NCI-H510A (cell line): ENCODE measurements at places on chromosomes 2 and 18.

DNA sequence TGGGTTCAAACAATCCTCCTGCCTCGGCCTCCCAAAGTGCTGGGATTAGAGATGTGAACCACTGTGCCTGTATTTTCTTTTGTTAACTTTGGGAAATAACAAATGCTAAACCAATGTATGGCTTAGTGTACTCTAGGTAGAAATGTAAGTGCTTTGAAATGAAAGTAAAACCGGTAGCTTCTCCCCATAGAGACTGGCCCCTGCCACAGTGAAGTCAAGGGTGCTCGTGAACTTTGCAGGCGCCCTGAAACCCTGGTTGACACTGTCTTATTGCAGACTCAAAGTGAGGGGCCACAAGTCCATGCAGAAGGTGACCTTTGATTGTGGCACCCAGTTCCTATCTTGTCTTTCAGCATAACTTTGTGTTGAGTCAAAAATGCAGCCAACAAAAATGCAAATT, 24.2 kb upstream of the MTCL1 start:
- DNase-seq, result no peak

- no peak for DNase-seq
Observed at GRCh38 chr2:225479386-225479785, 79.9 kb downstream of the NYAP2 start.

DNA sequence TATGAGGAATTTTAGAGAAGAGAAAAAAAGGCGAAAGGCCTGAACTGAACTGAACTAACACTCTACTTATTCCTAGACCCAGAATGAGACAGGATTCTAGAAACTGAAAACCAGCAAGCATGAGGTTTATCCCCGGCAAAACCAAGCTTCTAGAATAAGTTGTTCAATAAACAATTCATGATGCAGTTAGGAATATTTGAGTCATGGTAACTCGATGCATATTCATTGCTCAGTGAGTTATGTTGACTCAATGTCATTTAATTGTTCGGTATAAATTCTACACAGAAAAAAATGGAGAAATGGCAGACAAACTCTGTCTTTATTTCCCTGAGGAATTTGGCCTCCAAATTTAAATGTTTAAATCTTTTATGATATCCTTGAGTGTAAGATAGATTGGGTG, 321.5 kb downstream of the SATB2 start:
- DNase-seq, result no peak

DNA sequence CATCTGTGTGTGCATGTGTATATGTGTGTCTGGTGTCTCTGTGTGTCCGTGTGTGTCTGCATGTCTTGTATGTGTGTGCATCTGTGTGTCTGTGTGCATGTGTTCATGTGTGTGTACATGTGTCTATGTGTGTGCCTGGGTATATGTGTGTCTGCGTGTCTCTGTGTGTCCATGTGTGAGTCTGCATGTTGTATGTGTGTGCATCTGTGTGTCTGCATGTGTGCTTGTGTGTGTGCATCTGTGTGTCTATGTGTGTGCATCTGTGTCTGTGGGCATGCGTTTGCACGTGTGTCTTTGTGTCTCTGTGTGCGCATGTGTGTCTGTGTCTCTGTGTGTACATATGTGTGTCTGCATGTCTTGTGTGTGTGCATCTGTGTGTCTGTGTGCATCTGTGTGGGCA, 207.7 kb downstream of the TNS1 start:
- no peak for DNase-seq

- no peak for DNase-seq
Observed at GRCh38 chr18:48667276-48668254, 128.7 kb downstream of the CTIF start.

DNA sequence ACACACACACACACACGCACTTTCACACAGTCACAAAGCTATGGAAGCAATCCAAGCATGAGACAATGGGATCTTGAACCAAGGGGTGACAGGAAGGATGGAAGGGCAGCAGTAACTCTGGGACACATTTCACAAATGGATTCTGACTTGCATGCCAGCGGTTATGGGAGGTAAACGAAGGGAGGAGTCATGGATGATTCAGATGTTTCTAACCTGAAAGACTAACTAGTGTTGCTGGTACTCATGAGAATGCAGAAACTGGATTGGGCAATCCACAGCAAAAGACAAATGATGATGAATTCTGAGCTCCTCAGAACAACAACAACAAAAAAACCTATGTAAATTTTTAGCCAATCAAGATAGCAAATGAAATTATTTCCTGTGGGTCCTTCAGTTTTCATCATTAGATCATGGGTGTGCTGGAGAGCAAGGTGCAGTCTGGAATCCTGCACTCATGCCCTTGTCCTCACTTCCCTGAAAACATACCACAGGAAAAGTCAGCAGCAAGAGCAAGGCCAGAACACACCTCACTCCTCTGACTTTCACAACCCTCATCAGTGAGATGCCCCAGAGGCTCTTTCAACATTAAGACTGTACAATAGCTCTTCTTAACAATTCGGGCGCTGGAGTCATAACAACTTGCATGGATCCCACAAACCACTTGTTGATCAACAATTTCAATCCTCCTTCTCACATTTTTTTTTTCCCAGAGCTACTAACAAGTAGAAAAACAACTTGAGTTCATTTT, 32.6 kb downstream of the ABCA12 start:
- no peak for DNase-seq

DNA sequence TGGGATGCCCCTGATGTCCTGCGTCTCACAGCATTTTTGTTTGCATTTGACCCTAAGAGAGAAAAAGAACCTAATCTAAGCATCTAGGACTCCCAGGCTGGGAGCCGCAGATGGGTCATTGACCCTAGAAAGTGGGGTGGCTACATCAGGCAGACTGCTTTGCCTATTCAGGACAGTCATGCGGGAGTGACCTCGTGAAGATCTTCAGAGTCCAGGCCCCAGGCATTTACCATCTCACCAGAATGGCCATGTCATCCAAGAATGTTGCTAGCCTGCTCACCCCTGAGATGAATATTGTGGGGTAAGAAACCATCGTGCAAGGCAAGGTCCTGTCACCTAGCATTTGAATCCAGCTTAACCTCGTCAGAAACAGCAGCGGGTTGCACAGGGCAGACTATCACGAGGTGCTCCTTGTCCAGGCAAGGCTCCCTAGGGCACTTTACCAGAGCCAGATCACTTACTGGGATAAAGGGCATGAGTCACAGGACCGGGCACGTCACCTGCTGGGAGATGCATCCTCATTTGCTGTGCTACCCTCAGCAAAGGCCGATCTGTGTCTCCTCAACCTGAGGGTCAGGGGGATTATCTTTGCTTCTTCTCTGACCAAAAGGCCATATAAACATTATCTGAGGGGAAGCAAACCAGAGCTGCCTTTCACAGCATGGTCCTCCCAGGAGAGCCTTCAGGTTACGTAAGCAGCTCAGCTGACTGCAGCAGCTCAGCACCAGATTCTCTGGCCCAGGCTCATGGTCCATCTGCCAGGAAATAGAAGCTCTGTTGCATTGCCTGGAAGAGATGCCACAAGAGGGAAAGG, 162.3 kb downstream of the ACKR3 start:
- DNase-seq, result no peak

DNA sequence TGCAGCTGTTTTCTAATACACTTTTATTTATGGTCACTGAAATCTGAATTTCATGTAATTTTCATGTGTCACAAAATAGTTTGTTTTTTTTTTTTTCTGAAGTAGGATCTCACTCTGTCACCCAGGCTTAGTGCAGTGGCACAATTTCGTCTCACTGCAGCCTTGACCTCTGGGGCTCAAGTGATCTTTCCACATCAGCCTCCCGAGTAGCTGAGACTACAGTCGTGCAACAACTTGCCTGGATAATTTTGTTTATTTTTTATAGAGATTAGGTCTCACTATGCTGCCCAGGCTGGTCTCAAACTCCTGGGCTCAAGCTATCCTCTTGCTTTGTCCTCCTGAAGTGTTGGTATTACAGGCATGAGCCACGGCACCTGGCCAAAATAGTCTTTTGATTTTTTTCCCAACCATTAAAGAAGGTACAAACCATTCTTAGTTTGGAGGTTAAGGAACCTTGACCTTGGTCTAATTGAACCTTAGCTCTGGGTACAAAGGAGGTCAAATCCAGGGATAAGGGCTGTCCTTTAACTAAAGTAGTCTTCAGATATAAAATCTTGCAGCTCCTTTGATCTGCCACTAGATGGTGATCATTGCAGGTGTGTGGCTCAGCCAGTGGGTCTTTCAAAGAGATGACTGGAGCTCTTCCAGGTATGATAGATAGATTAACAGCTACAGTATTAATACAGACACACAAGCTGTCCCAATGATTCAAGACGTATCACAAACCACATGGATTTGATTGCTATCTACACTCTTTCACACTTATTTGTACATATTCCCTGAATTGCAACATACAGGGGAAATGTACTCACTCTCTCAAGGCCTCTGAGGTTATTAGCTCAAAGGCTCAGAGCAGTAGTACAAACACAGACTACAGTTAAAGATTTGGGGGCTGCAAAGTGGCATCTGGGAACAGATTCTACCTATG, 4.7 kb upstream of the KRCC1 start:
- DNase-seq, result no peak

DNA sequence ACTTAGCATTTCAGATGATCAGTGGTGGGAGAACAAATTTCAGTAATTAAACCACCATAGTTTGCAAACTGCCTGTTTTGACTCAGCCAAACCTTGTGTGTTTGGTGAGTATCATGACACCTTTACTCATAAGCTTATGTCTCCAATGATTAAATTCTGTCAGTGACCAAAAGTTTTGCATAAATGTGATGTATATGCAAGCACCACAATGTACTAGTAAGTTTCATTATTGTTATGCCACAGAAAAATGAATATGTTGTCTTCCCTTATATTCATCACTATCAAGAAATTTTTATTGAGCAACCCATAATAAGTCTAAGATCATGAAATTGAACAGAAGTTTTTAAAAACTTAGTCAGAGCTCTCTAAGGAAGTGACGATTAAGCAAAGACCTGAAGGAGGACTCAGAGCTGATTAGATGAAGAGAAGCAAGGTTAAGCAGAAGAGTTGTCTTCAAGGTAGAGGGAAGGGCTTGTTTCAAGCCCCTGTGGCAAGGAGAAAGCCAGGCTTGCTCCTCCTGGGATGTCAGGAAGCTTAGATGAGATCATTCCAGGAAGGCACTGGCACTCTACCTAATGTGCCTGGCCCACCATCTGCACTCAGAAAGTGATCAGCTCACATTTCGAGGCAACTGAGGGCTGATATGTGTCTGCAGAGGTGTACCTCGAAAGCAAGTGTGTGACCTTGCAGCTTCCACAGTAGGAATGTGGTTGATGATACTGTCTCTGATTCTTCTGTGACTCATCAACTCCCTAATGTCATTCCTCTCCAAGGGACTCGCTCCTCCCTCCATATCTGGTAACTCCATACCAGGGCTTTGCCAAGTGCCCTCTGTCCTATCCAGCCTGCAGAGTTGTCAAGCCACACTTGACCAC, 54.7 kb downstream of the KCTD18 start:
- DNase-seq, result no peak

DNA sequence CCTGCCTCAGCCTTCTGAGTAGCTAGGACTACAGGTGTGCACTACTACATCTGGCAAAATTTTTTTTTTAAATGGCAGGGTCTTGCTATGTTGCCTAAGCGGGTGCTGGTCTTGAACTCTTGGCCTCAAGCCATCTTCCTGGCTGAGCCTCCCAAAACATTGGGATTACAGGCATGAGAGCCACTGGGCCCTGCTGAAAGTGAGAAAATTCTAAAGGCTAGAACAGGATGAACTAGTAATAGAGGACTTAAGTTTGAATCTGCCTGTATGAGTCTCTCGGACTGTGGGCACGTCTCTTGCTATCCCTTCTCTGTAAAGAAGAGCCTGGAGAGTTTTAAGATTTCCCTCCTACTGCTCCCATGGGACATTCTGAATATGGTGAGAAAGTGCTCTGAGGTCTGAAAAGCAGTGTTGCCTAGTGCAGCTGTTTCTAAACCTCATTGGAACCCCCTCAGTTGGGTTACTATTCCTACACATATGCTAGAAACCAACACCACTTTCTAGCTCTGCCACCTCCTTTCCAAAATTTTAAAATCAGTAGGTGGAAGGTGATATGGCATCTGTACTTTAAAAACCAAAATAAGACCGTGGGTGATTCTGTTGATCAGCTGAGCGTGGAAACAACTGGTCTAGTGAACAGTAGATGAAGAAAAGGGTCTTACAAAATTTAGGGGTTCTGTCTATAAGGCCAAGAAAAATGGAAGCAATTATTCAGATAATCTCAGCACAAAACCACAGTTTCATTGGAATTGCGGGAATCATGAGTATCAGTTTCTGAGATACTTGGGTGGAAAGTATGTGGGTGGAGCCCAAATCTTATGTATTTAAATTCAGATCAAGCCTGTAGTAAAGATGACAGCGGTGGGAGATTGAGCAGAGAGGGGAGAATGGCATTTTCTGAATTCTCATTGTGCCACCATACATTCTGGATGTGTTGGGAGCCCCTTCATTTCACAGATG, 259.8 kb upstream of the CXCR4 start:
- no peak for DNase-seq

DNA sequence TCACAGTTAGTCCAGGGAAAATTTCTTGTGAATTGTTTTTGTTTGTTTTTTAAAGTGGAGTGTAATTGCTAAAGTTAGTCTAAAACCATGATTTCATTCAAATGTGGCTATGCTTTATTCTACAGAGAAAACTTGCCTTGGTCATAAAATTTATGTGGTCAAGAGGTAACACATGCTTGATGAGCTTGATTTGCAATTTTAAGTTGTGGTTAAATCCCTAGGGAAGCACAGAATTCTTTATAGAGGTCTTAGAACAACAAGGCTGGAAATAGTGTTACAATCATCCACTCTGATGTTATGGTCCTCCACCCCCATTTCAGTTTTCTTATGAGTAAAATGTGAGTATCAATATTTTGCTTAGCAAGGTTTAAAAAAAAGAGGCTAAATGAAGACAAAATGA, 359.6 kb downstream of the NRXN1 start:
- no peak for DNase-seq

DNA sequence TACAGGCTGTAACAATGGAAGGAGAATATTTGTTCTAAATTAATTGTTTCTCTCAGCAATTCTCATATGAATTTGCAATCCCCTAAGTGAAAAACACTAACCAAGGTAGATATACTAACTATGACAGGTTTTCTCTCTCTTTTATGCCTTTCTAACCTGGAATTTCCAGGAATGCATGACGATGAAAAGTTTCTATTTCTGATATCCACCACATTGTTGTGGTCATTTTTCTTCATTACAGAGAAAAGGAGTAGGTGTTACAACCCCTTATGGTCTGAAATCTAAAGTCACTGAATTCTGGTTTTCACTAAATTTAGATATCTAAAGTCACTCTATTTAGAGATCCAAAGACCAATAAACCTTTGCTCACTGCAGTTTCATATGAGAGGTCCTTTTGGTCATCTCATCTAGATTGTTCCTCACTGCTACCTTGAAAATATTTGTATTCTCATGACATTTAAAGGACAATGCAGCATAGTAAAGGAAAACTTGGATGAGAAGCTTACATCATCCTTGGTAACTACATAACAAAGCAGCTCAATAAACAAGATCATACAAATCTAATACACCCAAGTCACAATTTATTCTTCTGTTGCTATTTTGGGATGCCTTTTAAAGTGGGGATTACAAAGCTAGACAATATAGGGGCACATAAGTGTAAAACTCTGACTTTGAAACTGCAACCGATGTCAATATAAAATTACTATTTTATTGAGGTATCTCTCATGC, 85.8 kb downstream of the TCF4 start:
- no peak for DNase-seq

GRCh38 chr2:98280376-98281102, 65.7 kb upstream of the CNGA3 start:
- no peak for DNase-seq
